Suppressor macrophage treated with lipopolysaccharide for 1 hour (primary cell): ENCODE measurements at places on chromosomes 2 and 18.

DNA sequence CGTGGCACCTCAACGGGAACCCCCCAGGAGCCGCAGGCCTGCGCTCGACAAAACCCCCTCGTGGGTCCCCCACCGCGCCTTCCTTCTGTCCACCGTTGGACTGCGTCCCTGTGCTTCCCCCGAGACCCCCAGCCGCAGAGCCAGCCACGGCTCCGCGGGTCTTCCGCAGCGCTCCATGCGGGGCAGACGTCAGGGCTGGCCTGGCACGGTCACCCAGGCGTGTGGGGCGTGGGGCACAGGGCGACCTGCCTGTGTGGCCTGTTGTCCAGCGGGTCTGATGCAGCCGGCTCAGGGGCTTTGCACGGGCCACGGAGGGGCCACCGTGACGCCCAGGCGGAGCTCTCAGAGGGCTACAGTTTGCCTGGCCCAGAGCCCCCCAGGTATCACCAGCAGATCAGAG, 11.0 kb downstream of the NFATC1 start:
- no peak for DNase-seq

DNA sequence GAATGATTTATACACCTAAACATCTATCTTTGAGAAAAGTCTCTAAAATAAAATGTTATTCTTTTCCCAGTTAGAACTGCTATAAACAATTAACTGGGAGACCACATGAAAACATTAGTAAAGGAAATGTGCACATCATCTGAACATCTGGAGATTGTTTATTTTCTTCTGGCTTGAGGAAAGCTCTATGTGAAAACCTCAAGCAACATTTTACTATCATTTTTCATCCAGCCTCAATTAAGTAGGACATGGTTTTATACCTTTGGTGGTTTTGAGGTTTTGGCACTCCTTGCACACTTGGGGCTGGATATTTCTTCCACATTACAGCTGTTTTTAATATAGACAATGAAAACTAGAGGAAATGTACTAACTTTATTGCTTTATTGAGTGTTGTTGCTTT, 609.5 kb upstream of the SLC8A1 start:
- DNase-seq, result no peak

DNA sequence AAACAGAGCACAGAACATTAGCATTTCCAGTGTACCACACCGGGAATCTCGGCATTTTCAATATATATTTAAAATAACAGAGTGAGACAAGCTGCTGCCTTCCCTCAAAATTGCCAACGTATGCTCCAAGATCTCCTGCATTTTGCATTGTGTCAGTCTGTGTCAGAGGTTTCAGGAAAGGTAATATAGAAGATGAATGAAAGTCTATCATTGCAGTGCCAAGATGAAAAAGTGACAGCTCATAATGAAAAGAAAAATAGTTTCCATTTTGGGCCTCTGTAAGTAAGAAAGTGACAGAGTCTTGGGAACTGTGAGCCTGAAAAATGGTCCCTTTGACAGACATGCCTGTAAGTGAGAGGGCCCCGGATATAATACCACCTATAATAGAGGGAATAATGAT, 297.8 kb upstream of the PIK3C3 start:
- no peak for DNase-seq

- DNase-seq, result peak; percentile 72
These were observed 1.8 kb downstream of the REL start for GRCh38 chr2:60882971-60883753.
